ENCODE measurements at places on chromosomes 6 and 20. TPM values are rescaled to one million over a fixed set of nuclear protein-coding genes. Genes with fewer than 3 reads are reported as not detected.

PNLDC1 gene
- total RNA-seq, result 0.44 TPM

SCAF8 gene
- 46.3 TPM for total RNA-seq

WFDC5 gene
- not detected for total RNA-seq

TMEM200A gene
- total RNA-seq, result 12.9 TPM

ZNF311 gene
- 4.2 TPM for total RNA-seq

SLC22A1 gene
- total RNA-seq, result 0.45 TPM

FGD2 gene
- 0.32 TPM for total RNA-seq

SEC63 gene
- 106 TPM for total RNA-seq

SLC17A3 gene
- not detected for total RNA-seq

IP6K3 gene
- 0.22 TPM for total RNA-seq

SMPDL3A gene
- 3.5 TPM for total RNA-seq

MYL9 gene
- 193 TPM for total RNA-seq

HLA-B gene
- 154 TPM for total RNA-seq

CD24 gene
- total RNA-seq, result 2,327 TPM

TRIM31 gene
- not detected for total RNA-seq

ETV7 gene
- total RNA-seq, result 0.21 TPM

BPIFA2 gene
- total RNA-seq, result not detected

SSTR4 gene
- total RNA-seq, result not detected

TFAP2A gene
- total RNA-seq, result 0.10 TPM

COL19A1 gene
- total RNA-seq, result not detected

GNL1 gene
- 75.4 TPM for total RNA-seq

CTCFL gene
- total RNA-seq, result 0.82 TPM

CCN5 gene
- not detected for total RNA-seq

DEFB119 gene
- not detected for total RNA-seq

MGME1 gene
- total RNA-seq, result 56.3 TPM

MUC22 gene
- not detected for total RNA-seq

HTR1E gene
- total RNA-seq, result not detected

HLA-DQB1 gene
- total RNA-seq, result 1.2 TPM

GRM1 gene
- total RNA-seq, result 1.3 TPM

AURKA gene
- total RNA-seq, result 90.8 TPM

TRIM15 gene
- total RNA-seq, result 0.48 TPM

CNKSR3 gene
- 6.2 TPM for total RNA-seq

CTAGE9 gene
- not detected for total RNA-seq

SOX18 gene
- total RNA-seq, result 0.23 TPM

TFAP2B gene
- total RNA-seq, result not detected

PNPLA1 gene
- not detected for total RNA-seq

ARG1 gene
- total RNA-seq, result not detected

STMND1 gene
- total RNA-seq, result not detected

PRDM13 gene
- total RNA-seq, result 0.09 TPM

TPMT gene
- 17.2 TPM for total RNA-seq

EDN3 gene
- total RNA-seq, result 0.17 TPM

UNC5CL gene
- total RNA-seq, result 1.3 TPM

WFDC12 gene
- not detected for total RNA-seq

Measured in H1 (cell line).